Stimulated activated CD8-positive, alpha-beta memory T cell treated with anti-CD3 and anti-CD28 coated beads, Interleukin-4, amount 100 ng/mL, for 4 hours (primary cell): ENCODE measurements at places on chromosomes 4 and X.

DNA sequence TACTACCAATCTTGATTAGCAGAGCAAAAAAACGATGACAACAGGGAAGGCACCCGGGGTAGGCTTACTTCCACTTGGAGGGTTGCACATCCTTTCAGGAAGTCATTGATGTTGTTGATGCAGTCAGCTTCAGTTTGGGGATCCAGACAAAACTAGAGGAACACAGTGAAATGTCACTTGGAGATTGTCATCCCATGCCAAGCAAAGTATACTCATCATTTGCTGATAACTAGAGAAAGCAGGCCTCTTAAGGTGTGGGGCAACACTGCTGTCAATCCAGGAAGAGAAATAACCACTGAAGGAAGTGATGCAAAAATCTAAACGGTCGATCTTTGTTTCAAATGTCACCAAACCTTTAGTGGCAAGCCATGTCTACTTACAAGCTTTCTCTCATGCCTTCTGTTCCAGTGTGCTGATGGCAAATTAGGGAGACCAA is 1.4 kb downstream of the ARHGEF6 start:
- DNase-seq = no peak

DNA sequence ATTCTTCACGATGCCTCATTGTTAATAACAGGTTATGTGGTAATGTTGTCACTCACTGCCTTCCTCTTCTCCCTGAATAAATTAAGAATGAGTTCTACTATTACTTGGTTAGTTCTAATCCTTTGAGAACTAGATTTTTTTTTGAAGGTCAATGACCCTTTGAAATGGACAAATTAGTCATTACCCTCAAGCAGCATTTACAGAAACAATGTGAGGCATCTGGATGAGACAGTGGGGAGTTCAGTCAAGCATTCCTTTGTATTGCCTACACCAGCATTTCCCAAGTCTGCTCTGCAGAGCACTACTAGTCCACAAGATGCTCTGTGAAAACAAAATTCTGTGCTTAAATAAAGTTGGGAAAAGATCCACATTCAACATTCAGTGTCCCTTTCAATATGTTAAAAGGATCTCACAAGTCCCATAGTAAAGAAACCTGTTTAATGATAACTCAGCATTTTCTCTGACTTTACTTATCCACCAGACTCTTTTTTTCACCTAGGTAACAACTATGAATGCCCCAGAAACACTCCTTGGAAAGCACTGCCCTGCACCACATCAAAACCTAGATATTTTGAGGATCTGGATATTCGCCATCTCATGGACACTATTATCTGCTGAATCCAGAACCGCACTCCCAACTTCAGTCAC is 60.6 kb downstream of the CHRDL1 start:
- DNase-seq = no peak

- no peak for DNase-seq
These were observed 366.5 kb upstream of the LCORL start for GRCh38 chr4:18388039-18388438.

DNA sequence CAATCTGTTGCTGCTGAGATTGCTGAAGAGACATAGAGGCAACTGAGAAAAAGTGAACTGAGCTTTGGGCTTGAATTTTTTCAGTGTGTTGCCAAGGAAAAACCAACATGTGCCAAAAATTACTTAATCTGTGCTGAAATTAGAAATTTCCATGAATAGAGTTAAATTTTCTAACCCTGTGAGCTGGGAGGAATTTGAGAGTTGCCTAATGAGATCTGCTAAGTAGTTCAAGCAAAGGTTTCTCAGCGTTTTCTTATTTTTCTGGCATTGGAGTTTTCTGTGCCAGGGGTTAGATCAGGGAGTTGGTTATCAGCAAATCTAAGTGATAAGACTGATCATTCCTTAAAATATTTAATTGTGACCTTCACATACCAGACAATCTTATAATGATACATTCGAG is 457.5 kb upstream of the GNPDA2 start:
- DNase-seq = no peak

DNA sequence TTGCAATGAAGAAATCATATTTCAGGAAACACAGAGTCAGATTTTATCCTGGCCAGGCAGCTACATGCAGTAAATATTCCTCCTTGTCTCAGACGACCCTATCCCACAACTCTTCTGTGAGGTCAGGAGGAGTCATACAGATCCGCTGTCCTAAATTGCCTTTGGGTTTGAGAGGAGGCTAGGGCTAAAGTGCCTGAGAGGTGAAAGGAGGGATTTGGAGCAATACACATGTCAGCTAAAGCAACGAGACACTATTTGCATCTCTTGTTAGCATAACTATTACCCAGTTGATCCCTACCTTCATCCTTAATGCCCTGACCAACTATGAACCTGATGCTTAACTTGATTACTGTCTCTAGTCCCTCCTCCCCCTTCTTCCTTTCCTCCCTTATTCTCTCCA is 98.6 kb downstream of the TBC1D19 start:
- no peak for DNase-seq

- peak; percentile 2 for DNase-seq
These were observed 72.8 kb downstream of the SLC9A7 start for GRCh38 chrX:46686003-46686645.

GRCh38 chrX:111164728-111165127 is 68.7 kb downstream of the PAK3 start:
- DNase-seq = no peak

GRCh38 chr4:105620640-105621323 is 68.4 kb downstream of the ARHGEF38 start:
- DNase-seq = no peak
